HepG2 (cell line): ENCODE measurements at places on chromosomes 2 and 18. TPM values are rescaled to one million over a fixed set of nuclear protein-coding genes. Genes with fewer than 3 reads are reported as not detected.

DNA sequence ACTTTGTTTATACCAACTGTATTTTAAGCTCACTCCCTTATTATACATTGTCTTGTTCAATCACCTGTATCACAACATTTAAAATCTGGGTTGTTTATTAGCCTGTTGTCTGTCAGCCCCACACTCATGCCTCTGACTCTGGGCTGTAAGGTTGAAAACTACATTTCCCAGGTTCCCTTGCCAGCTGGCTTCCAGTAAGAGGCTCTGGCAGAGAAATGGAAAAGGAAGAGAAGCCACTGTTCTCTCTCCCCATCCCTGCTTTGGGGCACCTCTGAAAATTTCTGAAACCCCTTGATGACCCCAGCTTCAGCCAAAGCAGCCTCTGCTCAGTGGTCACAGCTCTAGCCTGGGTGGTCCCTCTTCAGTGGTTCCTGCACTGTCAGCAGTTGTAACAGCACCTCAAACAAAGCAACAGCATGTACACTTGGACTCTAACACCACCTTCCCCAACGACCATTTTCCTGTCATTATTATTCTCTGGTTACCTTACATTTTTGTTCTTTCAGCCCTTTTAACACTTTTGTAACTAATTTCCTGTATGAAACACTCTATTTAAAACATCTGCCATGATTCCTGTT lies 108.9 kb upstream of the LGALSL start:
- DNase-seq, result no peak

- no peak for DNase-seq
Observed at GRCh38 chr2:232341061-232341738, 37.4 kb upstream of the ALPP start.

- no peak for DNase-seq
Observed at GRCh38 chr18:46310258-46310657, 206.1 kb downstream of the HAUS1 start.

DNA sequence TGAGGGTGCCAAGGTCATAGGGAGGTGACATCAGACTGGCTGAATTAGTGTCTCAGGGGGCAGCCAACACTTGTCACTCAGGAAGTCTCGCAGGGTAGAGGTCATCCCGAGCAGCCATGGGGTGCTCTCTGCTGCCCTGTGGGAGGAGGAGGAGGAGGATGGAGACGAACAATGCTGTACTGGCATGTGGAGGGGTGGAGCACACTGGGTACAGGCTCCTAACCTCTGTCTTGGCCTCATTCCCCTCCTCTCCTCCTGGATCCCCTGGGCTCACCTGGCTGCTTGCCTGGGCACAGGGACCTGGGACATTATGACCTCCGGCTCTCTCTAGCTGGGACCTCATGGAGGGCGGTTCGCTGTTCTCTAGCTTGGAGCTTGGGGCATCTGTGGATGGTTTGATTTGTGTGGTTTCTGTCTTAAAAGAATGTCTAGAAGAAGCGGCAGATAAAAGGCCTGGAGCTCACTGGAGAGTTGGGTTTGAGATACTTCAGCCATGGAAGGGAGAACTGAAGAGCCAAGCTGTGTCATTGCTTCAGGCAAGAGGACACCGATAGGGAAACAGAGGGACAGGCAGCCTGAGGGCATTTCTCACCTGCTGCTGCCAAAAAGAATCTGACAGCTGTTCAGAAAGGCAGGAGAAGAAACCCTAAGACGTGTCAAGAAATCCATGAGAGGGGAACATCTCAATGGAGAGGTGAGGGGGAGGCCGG lies 133.1 kb downstream of the SEPTIN10 start:
- no peak for DNase-seq

GRCh38 chr18:21702602-21703001 lies 2.0 kb downstream of the ABHD3 start:
- no peak for DNase-seq

Gene REG3A
- not detected in 2 replicates for total RNA-seq

Gene MYO7B
- not detected in 2 replicates for total RNA-seq

Gene SLC19A3
- 1.7 and 2.3 TPM in 2 replicates for total RNA-seq

Gene CCL20
- total RNA-seq, result 136 and 223 TPM in 2 replicates

Gene NYAP2
- not detected in 2 replicates for total RNA-seq
